T follicular helper cell (primary cell): ENCODE measurements at places on chromosomes 7 and 10.

DNA sequence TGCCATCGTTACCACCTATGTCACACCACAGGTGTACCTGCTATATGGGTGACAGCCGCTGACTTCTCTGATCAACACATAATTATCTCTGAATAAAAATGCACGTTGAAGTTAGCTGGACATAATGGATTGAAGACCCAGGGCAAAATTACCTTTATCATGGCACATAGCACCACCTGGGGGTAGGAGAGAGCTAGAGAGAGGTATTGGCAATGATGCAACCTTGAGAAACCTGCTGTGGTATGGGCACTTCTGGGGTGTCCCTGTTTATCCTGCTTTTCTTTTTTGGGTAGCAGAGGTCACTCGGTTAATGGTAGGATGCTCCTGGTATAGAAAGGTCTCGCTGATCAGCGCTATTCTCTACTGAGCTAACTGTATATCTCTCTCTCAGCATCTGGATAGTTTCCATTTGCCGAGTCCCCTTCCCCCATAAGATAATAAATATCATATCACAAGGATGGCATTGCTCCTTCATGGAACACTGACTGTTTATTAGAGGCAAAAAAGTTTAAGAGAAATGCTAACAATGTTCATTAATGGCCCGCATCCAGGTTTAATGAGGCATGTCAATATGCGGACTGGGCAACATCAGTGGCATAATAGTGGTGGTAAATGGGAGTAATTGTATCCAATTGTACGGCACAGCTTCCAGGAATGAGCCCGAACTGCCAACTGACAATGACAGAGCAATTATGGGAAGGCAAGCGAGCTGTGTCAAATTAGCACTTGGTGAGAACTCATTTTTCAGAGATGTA lies 323.1 kb downstream of the TFEC start:
- no peak for DNase-seq

- DNase-seq, result no peak
Observed at GRCh38 chr10:75073442-75073841, 38.0 kb upstream of the SAMD8 start.

- no peak for DNase-seq
Observed at GRCh38 chr7:148783801-148784527, 85.3 kb downstream of the CUL1 start.

DNA sequence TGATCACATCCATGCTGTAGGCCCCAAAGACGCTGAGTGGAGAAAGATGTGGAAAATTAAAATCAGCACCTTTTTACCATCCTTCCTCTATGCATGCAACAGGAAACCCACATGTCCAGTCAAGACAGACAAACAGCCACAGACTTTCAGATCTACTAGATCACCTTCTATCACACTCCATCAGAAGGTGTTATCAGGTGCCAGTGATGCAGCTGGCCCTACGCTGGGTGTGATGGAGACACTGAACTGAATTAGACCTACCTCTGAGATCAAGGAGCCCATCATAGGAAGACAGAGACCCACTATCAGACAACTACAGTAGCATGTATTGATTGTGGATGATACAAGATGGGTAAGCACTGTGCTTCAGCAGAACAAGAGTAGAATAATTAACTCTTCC lies 15.5 kb downstream of the CYP3A4 start:
- no peak for DNase-seq

DNA sequence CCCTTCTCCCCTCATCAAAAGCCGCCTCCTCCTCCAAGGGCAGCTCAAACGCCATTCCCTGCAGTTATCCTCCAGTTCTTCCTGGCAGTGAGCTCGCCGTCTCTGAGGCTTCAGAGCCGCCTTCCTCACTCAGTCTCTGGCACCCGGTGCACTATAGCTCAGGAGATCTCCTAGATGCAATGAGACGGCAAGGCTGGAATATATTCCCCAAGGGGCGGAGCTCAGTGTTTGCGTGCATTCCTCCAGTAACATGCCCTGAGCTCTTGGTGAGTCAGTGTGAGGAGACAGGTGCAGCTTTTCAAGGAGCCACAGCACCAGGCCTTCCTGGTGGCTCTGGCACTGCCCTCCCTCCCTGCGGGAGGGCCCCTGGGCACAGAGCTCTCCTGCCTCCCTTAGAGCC lies 512.6 kb upstream of the FOXK1 start:
- DNase-seq, result no peak

DNA sequence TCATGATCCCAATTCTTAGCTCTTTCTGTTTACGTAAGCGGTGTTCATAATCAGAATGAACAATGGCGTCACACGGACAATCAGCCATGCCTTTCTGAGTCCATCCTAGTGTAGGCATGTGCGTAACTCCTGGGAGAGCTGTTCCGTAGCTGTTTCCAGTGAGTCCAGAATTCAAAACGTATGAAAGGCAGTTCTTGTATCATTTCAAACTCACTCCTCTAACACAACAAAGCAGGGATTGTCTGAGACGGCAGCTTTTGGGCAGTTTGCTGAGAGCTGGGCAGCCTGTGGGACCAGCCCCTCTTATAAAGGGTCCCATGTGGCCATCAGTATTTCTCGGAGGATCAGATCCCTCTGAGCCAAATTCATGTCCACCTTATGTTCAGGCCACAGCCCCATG lies 43.4 kb downstream of the PSPH start:
- DNase-seq, result no peak

DNA sequence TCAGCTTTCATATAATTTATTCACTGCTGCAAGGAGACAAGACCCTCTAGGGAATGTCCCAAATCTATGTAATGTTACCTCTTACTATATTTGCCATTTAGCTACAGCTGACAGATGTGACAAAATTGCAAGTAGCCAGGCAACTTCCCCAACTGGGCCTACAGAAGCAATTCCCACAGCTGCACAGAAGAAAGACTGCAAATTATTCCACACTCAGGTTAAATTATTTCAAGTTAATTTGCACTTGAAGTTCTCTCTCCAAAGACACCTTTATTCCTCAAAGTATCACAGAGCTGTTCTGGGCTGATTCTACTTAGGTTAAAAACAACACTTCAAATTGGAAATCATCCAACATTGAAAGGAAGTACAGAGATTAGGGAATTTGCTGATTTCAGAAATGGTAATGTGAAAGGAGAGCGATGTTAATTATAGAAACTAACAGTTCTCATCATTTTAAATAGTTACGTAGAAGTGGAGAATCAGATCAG lies 133.6 kb downstream of the THSD7A start:
- no peak for DNase-seq

DNA sequence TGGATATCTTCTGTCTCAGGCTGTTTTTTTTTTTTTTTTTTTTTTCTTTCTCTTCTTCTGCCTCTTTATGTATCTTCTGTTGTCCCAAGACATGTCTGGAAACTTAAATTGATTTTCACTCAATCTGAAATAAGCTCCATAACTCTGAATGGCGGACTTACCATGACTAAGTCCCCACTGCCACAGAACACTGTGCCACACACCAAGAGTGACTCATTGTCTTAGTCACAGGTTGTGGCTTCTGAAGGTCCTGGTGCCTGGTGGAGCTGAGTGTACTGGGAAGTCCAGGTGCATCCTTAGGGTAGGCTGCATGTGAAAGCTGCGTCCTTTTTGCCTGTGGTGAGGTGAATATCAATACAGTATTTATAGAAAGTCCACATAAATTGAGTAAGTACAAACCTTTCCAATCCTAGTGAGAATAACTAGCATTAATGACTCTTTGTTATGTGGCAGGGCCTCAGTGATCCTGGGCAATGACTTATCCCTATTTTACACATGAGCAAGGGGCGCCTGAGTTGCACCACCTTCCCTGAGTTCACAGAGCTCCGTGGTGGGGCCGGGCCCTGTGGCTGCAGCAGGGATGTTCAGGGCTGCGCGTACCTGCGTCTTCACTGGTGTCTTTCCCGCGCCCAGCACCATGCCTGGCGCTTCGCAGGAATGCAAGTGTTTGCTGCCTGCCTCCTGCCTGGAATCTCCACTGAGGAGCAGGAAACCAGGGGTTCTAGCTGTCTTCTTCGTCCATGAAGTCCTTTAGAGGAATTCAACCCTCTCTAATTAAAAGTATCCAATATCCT lies 4.3 kb downstream of the PFKP start:
- no peak for DNase-seq

DNA sequence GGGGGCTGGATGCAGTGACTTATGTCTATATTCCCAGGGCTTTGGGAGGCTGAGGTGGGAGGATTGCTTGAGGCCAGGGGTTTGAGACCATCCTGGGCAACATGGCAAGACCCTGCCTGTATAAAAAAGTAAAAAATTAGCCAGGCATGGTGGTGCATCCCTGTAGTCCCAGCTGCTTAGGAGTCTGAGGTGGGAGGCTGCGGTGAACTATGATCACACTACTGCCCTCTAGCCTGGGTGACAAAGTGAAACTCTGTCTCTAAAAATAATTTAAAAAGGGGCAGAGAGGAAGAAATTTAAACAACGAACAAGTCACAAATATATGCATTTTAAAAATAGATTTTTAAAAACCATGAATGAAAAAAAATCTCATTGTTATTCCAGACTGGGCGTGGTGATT lies 46.2 kb upstream of the FEZF1 start:
- no peak for DNase-seq

DNA sequence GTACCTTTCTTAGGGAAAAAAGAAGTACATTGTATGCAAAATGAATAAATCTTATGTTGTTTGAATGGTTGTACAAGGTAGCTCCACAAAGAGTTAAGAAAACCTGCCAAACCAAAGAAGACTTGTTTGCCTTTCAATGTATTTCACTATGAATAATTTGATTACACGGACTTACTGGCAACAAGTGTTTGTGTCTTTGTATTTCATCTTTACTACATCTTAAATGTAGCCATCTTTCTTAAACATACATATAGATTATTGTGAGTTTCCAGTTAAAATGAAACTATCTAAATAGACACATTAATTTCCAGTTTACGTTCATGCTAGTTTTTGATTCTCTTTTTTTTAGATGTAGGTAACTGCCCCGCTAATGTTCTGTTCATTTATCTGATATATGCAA lies 2.8 kb downstream of the PRKG1 start:
- no peak for DNase-seq

DNA sequence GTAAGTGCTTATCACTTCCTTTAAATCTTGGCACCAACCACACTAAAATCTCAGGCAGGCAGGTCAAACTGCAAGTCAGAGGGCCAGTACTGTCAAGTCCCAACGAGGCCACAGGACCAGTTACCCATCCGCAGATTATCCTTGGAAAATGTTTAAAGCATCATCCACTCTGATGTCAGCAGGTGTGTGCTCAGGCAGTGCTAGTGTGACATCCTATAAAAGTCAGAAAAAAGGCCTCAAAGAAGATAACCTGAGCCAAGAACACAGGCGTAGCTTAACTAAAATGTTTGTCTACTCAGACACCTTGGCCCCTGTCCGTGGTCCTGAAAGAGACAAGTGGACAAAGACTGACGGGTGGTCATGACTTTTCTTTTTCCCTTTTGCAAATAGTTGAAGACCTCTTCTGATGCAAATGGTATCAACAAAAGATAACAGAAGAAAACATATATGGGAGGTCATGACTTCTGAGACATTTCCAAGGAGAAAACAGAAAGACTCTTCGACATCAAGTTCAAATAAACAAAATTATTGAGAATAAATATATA lies 309.3 kb downstream of the KCNMA1 start:
- no peak for DNase-seq

DNA sequence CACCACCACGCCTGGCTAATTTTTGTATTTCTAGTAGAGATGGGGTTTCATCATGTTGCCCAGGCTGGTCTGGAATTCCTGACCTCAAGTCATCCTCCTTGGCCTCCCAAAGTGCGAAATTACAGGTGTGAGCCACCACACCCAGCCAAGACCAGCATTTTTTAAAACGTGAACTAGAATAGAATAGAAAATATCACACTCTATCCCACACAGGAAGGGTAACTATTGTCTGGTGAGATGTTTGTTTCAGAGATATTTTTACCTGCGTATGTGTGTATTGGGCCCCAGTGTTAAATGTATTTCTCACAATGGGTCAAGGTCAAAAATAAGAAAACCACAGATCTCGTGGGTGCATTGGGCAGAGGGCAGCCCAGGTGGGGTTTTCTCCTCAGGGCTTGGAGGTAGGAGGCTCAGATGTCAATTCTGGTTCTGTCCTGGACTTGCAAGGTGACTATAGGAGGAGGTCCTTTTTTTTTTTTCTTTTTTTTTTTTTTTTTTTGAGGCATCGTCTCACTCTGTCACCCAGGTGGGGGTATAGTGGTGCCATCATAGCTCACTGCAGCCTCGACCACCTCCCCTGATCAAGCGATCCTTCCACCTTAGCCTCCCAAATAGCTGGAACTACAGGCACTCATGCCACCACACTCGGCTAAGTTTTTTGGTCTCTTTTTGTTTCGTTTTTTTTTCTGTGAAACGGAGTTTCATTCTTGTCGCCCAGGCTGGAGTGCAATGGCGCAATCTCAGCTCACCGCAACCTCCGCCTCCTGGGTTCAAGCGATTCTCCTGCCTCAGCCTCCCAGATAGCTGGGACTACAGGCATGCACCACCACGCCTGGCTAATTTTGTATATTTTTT lies 19.0 kb downstream of the SH2B2 start:
- no peak for DNase-seq

- DNase-seq, result no peak
Observed at GRCh38 chr10:130022511-130023299, 58.6 kb upstream of the EBF3 start.

GRCh38 chr7:27295236-27295635 lies 52.6 kb downstream of the EVX1 start:
- no peak for DNase-seq

GRCh38 chr7:148987751-148988512 lies 40.4 kb downstream of the PDIA4 start:
- DNase-seq, result no peak

DNA sequence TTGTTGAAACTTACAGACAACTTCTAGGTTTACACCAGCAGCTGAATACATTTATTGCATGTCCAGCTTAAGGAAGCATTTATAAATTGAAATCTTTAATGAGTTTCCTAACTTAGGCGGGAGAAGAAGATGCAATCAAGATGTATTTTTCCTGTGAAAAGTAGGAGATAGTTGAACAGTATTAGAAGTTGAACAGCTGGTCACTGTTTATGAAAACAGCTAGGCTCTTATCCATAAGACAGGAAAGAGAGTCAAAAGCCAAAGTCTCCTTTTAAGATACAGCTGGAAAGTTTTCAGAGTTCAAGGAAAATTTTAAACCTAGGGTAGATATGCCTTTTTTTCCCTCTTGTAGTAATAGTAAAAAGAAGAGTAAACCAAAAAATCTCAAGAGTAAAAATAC lies 236.1 kb upstream of the FERD3L start:
- no peak for DNase-seq

- DNase-seq, result no peak
Observed at GRCh38 chr10:99461230-99461629, 30.8 kb upstream of the GOT1 start.

DNA sequence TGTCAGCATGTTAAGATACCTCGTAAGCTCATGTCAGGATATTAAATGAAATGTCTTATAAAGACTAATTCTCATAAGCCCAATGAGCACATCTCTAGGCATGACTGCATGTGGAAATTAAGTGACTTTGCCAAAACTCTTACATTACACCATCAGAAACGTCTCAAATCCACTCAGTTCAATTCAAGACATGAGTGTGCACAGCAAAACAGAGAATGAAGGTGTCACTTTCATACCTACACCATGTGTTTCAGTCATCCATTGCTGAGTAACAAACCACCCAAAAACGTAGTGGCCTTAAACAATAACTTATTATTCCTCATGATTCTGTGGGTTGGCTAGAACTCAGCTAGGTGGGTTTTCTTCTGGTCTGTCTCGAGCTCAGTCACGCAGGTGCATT lies 99.8 kb downstream of the ATE1 start:
- DNase-seq, result no peak

GRCh38 chr10:1858547-1858946 lies 121.2 kb upstream of the ADARB2 start:
- DNase-seq, result no peak
